ENCODE measurements at places on chromosomes 6 and 20.

GRCh38 chr6:28353981-28354676 lies 4.4 kb downstream of the ZKSCAN3 start:
- peak; percentile 54 for DNase-seq

- DNase-seq: no peak
Measured at GRCh38 chr20:38304845-38305447, 990 bp downstream of the BPI start.

DNA sequence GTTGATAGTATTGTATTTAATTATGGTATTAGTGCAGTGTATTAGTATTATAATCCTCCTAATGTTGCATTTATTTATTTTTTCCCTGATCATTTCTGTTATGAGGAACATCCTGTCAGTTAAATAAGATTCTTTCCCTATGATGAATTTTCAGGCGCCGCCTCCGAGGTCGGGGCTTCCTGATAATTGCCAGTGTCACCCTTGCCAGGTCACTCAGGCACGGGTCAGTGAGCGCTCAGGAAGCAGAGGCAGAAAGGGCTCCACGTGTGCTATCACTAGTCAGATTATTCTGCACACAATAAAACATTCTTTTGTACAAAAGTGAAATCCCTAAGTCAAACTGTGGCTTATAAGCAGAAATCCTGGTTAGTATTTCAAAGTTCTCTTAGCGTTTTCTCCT lies 64.8 kb downstream of the TSHZ2 start:
- DNase-seq: peak; percentile 31

DNA sequence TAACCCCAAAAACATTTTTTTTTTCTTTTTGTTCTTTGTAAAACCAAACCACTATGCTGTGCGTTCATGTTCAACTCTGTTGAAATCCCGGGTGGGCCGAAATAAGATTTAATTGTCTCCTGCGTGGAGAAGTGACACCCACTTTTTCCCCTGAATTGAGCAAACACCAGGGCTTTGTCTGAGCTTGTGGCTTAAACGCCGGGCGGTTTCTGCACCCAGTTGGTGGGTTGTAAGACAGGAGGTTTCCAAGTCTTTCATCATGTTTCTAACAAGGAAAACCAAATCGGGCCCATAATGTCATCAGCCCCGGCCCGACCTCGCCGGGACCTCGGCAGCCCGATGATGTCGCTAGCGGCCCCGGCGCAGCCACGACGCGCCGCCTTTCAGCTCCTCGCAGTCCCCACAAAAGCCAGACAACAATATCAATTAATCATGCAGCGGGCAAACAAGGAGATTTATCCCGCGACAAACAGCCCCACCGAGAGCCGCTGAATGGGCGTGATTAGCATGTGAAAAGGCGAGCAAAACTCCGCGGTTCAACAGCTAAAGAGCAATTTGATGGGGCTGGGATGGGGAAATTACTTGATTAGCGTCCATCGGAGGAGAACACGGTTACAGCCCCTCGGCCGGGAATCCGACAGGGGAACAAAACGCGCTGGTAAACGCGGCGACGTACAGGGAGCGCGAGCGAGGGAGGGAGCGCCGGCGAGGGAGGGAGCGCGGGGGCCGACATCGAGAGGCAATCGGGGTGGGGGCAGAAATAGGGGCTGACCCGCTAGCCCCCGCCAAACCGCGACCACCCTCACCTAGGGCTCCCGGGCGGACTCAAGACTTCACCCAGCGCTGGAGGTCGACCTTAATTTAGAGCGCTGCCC lies 5.3 kb downstream of the LINC00237 start:
- DNase-seq: peak; percentile 78

DNA sequence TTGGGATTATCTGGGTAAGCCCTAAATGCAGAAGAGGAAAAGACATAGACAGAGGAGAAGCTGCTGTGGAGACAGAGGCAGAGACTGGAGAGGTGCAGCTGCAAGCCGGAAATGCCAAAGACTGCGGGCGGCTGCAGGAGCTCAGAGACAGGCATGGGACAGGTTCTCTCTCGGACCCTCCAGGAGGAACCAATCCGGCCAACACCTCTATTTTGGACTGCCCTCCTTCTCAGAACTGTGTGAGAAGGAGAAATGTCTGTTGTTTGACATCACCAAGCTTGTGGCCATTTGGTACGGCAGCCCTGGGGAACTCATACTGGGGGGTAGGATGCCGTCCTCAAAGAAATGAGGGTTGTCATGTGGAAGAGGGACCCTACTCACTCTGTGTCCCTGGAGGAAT lies 95.0 kb downstream of the DHX35 start:
- no peak for DNase-seq

DNA sequence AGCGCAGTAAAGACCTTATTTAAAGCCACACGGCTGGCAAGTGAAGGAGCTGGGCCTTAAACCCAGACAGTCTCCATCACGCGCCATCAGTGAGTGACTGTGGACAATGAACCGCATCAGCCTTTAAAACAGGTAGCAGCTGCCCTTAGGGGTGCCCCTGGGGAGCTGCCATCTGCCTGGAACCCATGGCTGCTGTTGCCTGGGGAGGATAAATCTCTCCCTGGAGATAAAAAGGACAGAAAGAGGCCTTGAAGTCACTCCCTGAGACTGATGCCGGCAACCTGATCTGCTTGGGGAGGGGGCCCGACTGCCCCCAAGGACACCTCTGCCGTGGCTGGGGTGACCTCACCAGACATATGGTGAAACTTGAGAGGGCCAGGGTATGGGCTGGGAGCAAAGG lies 73.5 kb downstream of the PREX1 start:
- DNase-seq: peak; percentile 15
